ENCODE measurements at places on chromosomes 3 and 15.

DNA sequence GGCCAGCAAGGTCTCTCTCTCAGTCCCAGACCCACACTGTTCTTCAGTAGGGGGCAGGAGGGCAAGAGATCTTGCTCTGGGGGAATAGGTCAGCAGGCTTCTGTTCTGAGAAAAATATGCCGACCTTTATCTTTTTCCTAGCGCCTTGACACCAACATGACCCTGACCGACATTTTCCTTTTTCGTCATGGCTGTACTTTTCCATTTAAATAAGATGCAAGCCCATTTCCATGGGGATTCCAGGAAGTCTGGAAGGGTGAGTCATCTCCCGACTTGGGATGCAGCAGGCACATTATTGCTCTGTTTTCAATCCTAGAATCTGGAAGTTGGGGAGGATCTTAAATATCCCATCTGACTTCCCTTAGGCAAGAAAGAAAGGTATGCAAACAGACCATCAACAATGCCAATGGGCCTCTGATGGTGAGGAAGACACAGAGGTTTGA lies 261.5 kb upstream of the LRTM1 start:
- no peak for DNase-seq

DNA sequence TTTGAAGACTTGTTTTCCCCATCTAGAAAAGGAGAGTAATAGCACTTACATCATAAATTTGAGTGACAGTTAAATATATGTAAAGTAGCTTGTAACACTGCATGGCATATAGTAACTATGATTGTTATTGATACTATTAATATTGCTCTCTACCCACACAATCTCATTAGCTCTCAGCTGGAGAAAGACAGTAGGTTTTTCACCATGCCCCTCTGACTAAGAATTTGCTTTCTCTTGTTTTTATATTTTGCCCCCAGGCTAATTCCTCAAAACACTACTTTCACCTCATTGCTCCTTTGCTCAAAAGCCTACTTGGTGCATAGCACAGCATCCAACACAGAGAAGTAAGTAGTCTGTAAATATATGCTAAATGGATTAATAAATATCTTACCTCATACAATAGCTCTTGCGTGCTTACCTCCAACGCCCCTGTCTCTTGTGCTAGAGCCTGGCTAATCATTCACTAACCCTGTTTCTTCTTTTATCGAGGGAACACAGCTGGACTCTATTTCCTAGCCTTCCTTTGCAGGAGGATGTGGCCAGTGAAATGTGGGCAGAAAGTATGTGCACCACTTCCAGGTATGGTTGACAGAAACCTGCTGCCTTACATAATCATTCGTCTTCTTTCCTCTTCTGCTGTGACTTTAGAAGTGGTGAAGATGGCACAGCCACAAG lies 190.0 kb downstream of the PLCH1 start:
- DNase-seq, result no peak

- no peak for DNase-seq
These were observed 843.6 kb upstream of the ALCAM start for GRCh38 chr3:104523136-104523535.

DNA sequence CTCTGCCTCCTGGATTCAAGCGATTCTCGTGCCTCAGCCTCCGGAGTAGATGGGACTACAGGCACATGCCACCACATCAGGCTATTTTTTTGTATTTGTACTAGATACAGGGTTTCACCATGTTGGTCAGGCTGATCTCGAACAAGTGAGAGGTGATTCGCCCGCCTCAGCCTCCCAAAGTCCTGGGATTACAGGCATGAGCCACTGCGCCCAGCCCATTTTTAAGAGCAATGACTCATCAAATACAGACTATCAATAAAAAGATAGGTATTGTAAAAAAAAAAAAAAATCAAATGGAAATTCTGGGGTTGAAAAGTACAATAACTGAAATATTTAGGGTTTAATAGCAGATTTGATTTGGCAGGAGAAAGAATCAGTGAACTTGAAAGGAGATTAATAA lies 129.0 kb downstream of the TJP1 start:
- DNase-seq, result no peak

DNA sequence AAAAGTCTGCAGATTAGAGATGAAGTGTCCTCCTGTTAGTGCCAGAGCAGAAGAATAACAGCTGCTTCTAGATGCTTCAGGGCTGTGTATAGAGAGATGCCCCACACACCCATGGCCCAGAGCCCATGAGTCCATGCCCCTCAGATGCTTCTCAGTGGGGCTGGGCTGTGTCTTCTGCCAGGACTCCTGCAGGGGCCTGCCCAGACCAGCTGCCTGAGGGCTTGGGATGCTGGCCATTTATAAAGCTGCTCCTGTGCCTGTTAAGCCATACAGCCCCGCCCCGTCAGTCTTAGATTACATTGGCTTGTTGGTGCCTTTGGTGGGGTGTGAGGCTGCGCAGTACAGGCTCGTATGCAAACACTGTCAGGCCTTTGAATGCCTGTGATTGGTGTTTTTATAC lies 318.0 kb upstream of the CTDSPL start:
- no peak for DNase-seq

GRCh38 chr3:186060222-186060621 lies 48.7 kb downstream of the ETV5 start:
- DNase-seq, result no peak

- DNase-seq, result no peak
These were observed 1.7 kb downstream of the ITPR1 start for GRCh38 chr3:4494895-4495264.

DNA sequence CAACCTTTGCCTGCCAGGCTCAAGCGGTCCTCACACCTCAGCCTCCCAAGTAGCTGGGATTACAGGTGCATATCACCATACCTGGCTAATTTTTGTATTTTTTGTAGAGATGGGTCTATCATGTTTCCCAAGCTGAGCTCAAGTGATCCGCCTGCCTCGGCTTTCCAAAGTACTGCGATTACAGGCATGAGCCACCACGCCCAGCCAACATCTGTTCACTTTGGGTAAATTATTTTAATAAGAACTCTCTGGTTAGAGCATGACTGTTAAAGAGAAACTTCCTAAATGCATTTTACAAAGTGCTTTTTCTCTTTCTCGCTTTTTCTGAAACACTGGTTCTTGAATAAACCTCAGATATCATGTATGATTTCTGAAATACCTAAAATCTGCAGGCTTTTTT lies 172.5 kb downstream of the PTPRG start:
- no peak for DNase-seq

- DNase-seq, result no peak
These were observed 116.7 kb downstream of the RASA2 start for GRCh38 chr3:141603473-141604035.

GRCh38 chr3:139328356-139328755 lies 15.5 kb upstream of the MRPS22 start:
- DNase-seq, result no peak
